Stimulated activated CD4-positive, alpha-beta T cell treated with anti-CD3 and anti-CD28 coated beads, Interleukin-15, amount 100 ng/mL, for 1 hour (primary cell): ENCODE measurements at places on chromosomes 6 and 20.

DNA sequence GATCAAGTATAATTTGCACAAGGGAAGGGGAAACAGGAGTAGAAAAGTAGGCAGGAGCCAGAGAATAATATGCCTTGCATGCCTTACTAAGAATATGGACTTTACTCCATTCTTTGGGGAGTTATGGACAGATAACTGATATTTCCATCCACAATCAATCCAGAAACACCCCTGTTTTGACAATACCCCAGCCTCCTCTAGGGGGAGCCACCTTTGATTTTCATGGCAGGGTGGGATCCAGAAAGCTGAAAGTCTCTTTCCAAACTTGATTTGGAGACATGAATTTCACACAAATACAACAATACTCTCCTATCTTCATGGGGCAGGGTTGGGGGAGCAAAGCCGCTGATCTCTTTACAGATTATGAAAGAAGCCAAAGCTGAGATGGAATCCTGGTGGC lies 404.1 kb downstream of the FOXA2 start:
- DNase-seq = no peak

DNA sequence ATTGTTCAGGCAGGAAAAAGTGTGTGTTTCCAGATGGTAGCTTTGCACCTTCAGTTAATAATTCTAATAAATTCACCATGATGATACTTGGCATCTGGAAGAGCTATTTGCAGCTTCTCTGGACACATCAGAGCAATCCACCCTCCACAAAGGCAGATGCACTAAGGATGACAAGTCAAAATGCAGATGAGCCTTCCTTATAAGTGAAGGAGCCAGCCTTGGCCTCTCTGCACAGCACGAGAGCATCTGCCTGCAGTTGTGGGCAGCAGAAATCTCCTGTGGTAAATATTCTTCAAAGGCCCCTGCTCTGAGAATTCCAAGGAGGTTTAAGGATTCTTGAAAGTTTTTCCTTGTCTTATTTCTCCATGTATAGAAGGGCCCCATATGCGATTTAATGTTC lies 6.9 kb upstream of the POM121L2 start:
- no peak for DNase-seq

GRCh38 chr20:51731731-51732095 lies 36.5 kb downstream of the ATP9A start:
- DNase-seq = no peak

DNA sequence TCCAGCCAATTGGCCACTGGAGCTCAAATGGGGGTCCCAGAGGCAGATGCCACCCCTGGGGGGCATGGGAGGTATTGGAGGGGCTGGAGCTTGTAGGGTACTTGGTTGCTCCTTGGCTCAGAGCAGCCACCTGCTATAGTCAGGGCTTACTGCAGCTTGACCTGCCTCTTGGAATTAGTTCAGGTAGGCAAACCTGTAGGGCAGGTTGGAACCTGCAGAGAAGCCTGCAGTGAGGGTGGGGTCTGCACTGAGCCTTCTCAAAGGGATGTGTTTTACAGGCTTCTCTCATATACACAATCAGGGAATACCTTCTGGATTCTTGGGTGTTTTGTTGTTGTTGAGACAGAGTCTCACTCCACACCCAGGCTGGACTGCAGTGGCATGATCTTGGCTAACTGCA lies 94.2 kb upstream of the MYL9 start:
- DNase-seq = no peak

DNA sequence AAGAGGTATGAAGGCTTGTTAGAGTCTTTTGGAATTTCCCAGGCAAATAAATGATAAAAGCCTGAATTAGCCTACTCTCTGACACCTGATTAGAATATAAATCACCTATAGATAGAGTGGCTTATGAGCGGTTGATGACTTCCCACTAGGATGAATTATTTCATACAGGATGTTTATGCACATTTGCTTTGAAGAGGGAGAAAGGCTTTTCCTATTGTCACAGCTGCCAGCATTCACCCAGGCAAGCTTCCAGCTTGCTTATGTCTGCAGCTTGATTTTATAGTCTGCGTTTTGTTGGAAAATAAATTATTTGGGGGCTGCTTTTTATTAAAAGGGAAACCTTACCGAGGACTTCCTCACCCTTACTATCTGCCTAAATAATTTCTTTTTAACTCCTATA lies 51.3 kb upstream of the EIF2S2 start:
- DNase-seq = no peak

GRCh38 chr6:73742433-73742832 lies 46.4 kb downstream of the CD109 start:
- DNase-seq = no peak

DNA sequence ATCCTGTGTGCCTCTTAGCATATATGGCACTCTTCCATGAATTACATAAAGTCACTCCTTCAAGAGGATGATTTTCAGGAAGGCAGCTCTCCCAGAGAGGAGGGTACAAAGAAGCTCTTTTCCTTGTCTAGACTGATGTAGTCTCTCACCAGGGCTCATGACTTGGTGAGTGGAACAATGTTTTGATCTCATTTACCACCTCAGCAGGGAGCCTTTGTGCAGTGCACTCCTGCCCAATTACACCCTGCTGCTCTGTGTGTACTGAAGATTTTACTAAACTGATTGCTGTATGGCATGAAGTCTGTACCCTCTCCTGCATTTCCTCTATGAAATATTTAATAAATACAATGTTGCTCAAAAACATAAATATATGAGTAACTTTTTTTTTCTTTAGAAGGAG lies 598.3 kb upstream of the HS3ST5 start:
- DNase-seq = no peak

DNA sequence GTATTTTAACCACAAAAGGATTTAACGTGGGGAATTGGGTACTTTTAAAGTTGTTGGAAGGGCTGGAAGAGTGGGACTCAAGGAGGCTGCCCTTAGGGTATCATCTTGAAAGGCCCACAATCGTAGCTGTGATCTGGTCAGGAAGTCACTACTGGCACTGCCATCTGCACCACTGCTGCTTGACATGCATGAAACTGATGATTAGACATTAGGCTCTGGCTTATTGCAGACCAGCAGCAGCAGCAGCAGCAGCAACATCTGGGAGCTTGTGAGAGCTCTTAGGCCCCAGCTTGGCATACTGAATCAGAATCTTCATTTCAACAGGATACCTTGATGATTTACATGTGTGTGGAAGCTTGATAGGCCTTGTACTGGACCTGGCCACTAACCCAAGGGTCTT lies 68.6 kb downstream of the PHF20 start:
- DNase-seq = no peak

DNA sequence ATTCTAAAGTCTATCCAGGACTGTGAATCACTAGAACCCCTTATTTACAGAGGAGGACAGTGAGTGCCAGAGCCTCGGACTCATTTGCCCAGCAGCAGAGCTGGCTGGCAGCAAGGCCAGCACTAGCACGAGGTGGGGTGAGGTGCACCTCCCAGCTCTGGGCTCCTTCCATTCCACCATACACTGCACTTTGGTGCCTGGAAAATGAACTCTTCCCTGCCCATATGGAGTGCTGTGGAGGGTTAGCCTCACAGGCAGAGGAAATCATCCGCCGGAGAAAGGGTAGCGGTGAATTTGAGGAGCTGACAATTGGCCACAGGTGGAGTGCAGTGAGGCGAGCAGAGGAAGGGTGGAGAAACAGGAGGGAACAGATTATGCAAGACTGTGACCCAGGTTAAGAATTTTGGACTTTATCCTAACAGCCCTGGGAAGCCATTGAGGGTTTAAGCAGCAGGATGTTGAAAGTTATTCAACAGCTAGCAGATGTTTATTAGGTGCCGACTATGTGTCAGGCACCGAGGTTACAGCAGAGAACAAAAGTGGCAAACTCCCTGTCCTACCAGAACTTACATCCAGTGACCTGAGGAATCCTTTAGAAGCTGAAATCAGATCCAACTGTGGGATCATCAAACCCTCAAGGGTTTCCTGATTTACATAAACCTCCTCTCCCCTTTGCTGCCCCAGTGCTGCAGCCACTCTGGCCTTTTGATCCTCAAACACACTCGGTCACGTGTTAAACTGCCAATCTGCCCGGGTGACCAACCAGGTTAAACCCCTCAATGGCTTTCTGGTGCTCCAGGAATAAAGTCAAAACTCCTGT lies 6.2 kb downstream of the TRIM26 start:
- no peak for DNase-seq

DNA sequence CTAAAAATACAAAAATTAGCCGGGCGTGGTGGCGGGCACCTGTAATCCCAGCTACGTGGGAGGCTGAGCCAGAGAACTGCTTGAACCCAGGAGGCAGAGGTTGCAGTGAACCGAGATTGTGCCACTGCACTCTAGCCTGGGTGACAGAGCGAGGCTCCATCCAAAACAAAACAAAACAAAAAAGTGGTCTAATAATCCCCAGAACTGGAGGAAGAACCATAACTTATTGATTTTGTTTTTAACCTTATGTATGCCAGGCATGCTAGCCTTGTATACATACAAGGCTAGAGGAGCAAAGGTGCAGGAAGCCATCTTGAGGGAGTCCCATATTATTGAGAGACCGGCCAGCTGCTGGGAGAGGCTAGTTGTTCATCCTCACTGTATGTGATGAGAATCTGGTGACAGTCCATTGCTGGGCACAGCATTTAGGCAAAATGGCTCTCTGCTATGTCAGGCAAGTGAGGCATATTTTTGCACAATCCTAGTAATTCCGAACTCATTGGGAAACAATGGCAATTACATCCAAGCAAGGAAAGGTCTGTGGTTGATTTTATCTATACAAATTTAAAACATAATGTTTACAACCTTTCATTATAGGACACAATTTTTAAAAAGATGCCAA lies 18.0 kb downstream of the HFE start:
- DNase-seq = no peak

- DNase-seq = no peak
These were observed 43.8 kb downstream of the BMP6 start for GRCh38 chr6:7769702-7770101.

- no peak for DNase-seq
These were observed 3.5 kb downstream of the ZKSCAN8 start for GRCh38 chr6:28145231-28145630.

DNA sequence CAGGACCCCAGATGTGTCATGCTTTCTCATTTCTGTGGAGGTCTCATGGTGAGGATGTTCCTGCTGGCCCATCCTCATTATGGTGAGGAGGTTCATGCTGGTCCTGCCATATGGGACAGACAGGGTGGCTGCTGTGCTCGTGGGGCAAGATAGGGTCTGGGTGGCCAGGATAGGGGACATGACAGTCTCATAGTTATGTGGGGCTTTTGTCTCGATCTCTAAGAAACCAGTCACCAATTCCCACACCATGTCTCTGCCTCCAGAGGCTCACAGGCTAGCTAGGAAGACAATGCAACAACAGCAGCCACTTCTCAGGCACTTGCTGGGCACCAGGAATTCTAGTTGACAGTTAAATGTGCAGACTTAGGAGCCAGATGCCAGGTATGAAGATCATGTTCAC lies 4.2 kb upstream of the MAPK13 start:
- DNase-seq = no peak

DNA sequence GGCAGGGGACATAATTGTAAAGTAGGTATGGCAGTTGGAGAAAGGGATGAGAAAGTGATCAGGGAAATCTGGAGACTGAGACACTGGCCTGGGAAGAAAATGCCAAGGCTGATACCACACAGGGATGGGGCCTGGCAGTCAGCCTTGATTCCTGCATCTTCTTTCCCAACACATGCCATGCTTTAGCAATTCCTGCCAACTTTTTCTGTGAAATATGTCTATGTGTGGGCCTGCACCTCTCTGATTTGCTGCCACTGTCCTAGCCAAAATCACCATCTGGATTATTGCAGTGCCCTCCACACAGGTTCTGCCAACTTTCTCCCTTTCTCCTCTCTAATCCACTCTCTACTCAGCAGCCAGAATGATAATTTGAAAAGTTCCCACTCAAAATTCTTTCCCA lies 759.8 kb upstream of the CITED2 start:
- no peak for DNase-seq

DNA sequence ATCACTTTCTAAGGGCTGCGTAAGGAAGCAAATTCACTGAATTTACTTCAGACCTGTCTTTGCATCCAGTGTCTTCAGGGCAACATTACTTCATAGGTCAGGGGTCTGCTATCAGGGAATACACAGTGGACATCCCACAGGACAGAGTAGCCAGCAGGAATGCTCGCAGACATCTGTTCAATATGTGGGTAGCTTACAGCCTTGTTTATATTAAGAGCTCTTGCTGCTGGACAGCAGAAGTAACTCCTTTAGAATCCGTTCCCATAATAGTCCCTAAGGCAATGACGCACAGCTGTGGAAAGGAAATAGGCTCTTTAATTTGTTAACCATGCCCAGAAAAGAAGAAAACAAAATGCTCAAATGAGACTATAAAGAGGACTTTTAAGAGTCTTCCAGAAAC lies 198.7 kb downstream of the MOXD1 start:
- DNase-seq = no peak

DNA sequence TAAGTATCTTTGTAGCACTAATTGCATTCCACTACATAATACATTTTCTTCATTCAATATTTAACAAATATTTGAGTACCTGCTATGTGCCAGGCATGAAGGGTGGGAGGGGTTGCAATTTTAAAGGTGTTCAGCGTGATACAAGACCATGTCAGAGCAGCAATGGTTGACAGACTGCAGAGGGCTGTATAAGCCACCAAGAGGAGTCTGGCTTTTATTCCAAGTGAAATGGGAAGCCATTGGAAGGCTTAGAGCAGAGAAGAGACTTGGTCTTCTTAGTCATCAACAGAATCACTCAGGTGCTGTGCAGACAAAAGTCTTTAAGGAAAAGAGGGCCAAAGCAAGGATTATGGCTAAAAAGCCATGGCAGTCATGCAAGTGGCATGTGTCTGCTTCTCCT lies 360.8 kb upstream of the ARID1B start:
- DNase-seq = no peak

- no peak for DNase-seq
These were observed 298.6 kb downstream of the C6orf118 start for GRCh38 chr6:165010556-165011535.

DNA sequence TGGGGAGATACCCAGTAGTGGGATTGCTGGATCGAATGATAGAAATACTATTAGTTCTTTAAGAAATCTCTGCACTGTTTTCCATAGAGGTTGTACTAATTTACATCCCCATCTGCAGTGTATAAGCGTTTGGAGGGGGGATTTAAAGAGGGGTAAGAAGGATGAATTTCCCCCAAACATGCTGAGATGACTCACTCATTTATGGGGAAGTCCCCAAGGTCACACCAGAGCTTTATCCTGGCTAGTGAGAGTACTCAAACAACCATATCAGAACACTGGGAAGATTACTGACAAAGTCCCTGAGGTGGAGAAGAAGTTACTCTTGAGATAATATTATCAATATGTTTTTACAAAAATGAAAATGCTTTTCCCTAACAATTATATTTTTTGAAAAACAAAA lies 44.0 kb downstream of the ROS1 start:
- no peak for DNase-seq

- no peak for DNase-seq
These were observed 24.1 kb downstream of the TREM1 start for GRCh38 chr6:41262401-41262800.
